ENCODE measurements at places on chromosomes 7 and 10.

GRCh38 chr10:83212632-83213334 is 926.5 kb upstream of the GHITM start:
- no peak for ATAC-seq

DNA sequence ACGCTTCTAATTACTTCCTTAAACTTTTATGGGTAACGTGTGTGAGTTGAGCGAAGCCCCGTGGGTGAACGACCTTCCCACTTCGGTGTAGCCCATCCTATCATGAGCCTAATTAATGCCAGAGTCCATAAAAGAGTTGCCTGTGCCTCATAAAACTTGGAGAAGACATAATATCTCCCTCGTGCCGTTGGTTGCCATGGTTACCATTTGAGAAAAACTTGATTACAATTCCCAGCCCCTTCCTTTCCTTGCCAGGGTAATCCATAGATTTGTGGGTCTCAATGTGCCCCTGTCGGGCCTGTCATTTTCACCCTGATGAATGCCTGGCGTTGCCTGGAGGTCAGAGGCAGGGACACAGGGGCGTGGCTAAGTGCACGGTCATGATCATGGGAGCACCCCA is 127.1 kb downstream of the GLRX3 start:
- ATAC-seq = no peak

- no peak for ATAC-seq
These were observed 1063.5 kb upstream of the LRRN3 start for GRCh38 chr7:110027385-110027784.

DNA sequence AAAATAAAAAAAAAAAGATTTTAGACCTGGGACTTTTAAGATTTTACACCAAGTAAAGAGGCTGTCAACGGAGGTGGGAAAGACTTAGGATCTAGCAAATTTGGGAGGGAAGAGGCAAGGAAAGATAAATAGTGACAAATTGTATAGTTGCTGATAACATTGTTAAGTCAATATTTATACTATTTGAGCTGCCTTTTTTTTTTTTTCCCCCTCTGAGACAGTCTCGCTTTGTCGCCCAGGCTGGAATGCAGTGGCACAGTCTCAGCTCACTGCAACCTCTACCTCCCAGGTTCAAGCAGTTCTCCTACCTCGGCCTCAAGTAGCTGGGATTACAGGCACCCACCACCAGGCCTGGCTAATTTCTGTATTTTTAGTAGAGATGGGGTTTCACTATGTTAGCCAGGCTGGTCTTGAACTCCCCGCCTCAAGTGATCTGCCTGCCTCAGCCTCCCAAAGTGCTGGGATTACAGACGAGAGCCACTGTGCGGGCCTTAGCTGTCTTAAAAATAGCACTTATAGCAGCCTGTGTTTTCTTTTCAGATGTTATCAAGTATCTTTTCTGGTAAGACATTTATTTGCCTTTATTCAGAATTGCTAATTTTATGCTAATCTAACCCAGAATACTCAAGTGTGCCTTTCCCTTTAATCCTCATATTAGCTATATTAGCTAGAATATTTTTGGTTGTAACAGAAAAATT is 94.5 kb downstream of the MMRN2 start:
- ATAC-seq = no peak

DNA sequence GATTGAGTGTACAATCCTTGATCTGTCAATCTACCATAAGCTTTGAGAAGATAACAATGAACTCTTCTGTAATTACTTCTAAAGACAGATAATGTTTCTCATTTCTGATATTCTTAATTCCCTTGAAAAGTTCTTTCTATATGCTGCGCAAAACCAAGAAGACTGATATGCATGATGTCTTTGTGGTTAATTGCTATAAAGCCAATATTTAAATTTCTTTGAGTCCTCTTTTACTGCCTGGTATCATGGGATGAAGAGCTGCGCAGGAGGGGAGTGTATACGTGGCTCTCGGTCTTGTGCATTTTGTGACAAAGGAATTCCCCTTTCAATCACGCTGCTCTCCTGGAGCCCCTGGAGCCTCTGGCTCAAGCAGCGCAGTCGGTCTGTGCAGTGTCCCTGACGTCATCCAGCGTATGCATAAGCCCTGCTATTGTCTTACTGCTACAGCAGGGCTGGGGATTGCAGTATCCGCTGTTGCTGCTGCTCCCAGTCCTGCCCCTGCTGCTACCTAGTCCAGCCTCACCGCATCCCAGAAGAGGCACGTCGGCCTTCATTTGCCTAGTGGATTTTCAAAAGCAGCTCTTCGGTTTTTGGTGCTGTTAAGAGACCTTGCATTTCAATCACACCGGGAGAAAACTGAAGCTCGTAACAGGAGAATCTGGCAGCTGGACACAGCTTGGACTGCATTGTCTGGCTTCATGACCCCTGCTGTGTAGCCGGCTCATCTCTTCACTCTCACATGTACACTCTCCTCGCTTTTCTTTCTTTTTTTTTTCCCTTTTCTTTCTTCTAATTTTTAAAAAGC is 66.7 kb downstream of the ST7 start:
- peak; percentile 95 for ATAC-seq

- ATAC-seq = no peak
These were observed 110.3 kb downstream of the C1GALT1 start for GRCh38 chr7:7292608-7293007.

DNA sequence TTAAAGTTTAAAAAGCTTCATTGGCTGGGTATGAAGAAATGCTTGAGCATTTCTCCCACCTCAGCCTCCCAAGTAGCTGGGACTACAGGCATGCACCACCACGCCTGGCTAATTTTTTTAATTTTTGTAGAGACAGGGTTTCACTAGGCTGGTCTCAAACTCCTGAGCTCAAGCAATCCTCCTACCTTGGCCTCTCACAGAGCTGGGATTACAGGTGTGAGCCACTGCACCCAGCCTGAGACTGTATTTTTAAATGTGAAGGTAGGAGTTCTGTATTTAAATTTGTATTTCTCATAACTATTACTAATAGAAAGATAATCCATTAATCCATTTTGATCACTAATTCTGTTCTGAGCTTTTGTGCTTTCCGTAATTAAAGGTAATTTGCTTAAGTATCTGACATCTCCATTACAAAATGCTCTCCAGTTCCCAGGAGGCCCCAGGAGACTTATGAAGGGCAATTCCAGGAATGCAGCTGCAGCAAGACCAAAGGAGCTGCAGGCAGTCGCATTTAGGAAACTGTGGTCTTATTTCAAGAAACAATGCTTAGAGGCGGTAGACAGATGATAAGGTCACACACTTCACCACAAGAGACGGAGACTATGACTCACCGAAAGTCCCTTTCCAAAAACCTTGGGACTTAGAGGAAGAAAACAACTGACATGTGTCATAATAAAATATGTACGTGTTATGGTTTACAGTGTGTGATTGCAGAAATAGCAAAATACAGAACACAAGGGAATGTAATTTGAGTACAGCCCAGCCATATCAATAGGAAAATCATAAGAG is 23.3 kb downstream of the YAE1 start:
- ATAC-seq = peak; percentile 87

DNA sequence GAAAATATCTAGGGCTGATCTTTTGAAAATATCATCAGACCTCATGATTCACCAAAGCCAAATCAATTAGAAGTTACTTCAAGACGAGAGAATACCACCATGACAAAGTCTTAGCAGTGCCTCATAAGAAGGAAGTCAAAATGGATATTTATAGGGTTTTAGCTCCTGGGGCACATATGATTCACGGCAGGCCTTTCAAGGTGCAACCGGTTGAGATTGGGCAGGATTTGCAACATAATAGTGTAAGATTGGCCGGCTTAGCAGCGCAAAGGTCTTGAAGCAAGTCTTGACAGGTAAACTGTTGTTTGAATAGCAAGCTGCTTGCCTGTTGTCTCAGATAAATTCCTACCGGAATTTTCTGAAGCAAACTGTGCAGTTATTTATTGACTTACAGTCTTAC is 17.5 kb downstream of the ADRB1 start:
- peak; percentile 98 for ATAC-seq

GRCh38 chr7:15848362-15848761 is 161.9 kb upstream of the MEOX2 start:
- ATAC-seq = no peak

- no peak for ATAC-seq
These were observed 410.8 kb downstream of the MDFIC start for GRCh38 chr7:115332691-115333090.

DNA sequence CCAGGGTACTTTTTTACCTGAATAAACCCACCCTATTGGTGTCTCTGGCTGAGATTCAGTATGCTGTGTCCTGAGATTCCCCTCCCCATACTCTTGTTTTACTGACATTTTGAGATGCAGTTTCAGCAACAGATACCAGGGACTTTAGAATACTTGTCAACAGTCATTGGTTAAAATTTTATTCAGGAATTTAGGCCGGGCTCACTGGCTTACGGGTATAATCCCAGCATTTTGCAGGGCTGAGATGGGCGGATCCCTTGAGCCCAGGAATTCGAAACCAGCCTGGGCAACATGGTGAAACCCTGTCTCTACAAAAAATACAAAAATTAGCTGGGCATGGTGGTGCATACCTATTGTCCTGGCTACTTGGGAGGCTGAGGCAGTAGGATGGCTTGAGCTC is 90.0 kb upstream of the GATAD1 start:
- ATAC-seq = no peak

GRCh38 chr10:75230600-75231038 is 5.1 kb downstream of the COMTD1 start:
- peak; percentile 21 for ATAC-seq

DNA sequence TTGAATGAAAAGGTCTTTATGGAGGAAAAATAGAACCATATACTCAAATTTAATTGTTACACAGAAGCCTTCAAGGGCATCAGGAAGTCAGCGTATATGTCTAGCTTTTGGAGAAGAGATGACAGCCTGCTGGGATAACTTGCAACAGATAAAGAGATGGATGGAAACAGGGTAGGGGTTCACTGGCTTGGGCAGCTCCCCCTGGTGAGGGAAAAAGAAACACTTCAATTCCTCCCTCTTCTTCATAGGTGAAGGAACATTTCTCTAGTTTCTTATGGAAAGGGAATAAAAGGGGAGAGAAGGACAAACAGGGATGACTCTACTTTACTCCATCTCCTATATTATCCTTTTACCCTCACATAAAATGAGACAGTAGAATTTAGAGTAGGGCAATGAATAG is 635.7 kb downstream of the PHTF2 start:
- ATAC-seq = no peak

GRCh38 chr10:4131407-4132215 is 346.6 kb upstream of the KLF6 start:
- ATAC-seq = peak; percentile 61

- peak; percentile 10 for ATAC-seq
These were observed 3.9 kb upstream of the SPAG6 start for GRCh38 chr10:22341190-22341925.

GRCh38 chr10:46558392-46559185 is 2.1 kb upstream of the GPRIN2 start:
- no peak for ATAC-seq

DNA sequence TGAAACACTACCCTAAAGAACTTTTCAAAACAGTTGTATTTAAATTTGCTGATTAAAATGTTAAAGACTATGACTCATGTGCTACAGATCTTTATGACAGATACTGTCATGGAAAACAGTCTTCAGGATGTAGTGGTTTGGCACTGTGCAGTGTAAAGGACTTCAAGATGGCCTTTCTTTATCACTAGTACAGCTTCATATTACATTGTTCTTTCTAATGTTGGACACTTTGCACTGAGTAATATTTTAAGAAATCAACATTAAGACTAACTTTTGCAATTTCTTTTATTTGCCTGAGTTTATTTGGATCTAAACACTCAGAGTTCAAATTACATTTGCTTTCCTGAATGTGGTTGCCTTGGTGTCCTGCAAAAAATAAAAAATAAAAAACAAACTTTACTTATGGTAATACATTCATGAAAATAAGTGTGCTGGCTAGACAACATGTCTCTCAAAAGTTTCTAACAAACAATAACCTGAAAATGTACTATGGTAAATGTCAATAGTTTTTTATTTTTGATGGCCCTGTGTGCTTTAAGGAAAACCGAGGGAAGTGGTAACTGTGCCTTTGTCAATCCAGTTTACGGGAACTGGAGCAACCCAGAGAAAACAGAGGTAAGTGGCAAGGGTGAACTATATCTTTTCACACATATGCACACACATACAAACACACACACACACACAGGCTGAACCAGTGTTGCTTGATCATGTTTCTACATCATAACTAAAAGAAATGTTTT is 85.9 kb upstream of the PLXDC2 start:
- ATAC-seq = no peak

DNA sequence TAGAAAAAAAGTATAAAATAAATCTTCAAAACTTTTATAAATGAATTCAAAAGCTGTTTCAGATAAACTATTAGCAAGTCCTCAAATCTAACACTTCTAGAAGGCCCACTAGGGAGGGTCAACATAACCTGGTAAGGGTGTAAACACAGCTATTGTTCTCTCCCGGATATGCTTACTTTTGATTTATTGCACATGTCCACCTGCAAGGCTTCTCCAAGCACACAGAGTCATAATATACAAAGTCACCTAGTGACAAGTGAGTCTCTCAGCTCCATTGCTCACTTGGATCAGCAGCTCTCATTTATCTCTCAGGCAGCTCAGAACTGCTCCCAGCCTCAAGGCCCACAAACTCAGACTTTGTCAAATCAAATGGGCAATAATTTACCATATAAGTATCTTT is 44.0 kb upstream of the COL1A2 start:
- ATAC-seq = no peak

- no peak for ATAC-seq
These were observed 541.5 kb upstream of the C7orf33 start for GRCh38 chr7:148049068-148049467.

DNA sequence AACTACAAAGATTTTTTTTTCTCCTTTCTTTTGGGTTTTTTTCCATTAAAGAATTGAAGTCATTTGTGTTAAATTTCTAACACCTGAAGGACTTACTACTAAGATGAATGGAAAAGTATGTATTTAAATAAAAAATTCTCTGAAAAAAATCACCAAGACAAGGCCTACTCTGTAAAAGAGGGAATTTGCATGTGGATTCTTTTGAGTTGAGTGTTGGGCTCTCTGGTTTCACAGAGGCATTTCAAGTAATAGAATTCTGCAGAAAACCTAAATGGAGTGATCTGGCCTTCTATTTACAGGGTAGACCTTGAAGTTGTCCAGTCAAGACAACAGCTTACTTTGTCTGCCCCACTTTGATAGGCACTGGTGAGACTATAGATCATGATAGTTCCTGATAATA is 4.1 kb downstream of the LRRC17 start:
- no peak for ATAC-seq

GRCh38 chr7:76330673-76331072 is 28.1 kb downstream of the YWHAG start:
- ATAC-seq = no peak

GRCh38 chr7:152860310-152860709 is 100.8 kb downstream of the ACTR3B start:
- no peak for ATAC-seq

GRCh38 chr7:90587766-90588165 is 8.4 kb upstream of the CDK14 start:
- no peak for ATAC-seq

All from esophagus mucosa (tissue), 1 donor.